ENCODE measurements at places on chromosomes 2 and 18. TPM values are rescaled to one million over a fixed set of nuclear protein-coding genes. Genes with fewer than 3 reads are reported as not detected.

Gene SLC9A2
- not detected for total RNA-seq

Gene TFPI
- 7.0 TPM for total RNA-seq

Gene DNAJC5G
- total RNA-seq = not detected

GRCh38 chr18:75226956-75227316 lies 16.3 kb downstream of the TSHZ1 start:
- H3K4me3 ChIP-seq = no peak overlapping the region
- no peaks in the 10 kb centered on the region for H3K27me3 ChIP-seq
- no peak for DNase-seq
- H3K27ac ChIP-seq = peak overlapping the region; percentile 7
- peaks cover 2% of the 10 kb centered on the region for H3K36me3 ChIP-seq

DNA sequence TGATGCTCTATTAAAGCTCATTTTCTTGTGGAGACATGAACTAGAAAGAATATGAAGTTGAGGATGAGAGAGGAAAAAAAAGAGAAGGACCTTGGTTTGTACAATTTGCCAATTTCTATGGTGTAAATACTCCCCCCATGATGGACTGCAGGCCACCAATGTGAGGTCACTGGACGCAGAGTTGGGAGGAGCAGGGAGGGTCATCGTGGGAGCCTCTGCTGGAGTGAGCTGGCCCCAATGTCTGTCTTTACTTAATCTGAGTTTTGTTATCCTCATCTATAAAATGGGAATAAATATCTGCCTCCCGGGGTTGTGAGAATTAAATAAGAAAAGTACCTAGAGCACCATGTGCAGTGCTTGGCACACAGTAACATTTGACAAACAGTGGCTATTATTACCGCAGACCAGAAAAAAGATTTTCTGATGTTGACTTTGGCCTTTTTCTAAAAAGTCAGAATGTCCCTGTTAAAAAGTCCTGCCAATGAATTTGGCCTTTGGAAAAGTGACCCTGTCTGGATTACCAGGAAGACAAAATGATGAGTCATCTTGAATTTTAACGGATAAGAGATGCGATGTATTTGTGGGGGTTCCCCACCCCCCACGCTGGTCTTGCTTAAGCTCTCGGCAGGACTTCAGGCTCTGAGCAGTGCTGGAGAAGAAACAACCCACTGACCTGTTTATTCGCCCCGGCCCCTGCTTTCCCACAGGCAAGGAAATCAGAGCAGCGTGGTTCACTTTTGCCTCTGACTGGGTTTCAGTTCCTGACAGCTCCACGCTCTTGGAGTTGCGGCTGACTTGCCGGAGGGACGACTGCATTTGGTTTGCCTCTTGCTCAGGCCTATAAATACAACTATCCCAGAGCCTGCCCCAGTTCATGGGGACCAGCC lies 50.3 kb upstream of the FOSL2 start:
- no peaks in the 10 kb centered on the region for H3K27me3 ChIP-seq
- H3K27ac ChIP-seq = peak overlapping the region; percentile 31
- H3K4me3 ChIP-seq = no peak overlapping the region
- DNase-seq = no peak
- no peaks in the 10 kb centered on the region for H3K36me3 ChIP-seq
- peaks cover 31% of the 10 kb centered on the region for H3K4me1 ChIP-seq

DNA sequence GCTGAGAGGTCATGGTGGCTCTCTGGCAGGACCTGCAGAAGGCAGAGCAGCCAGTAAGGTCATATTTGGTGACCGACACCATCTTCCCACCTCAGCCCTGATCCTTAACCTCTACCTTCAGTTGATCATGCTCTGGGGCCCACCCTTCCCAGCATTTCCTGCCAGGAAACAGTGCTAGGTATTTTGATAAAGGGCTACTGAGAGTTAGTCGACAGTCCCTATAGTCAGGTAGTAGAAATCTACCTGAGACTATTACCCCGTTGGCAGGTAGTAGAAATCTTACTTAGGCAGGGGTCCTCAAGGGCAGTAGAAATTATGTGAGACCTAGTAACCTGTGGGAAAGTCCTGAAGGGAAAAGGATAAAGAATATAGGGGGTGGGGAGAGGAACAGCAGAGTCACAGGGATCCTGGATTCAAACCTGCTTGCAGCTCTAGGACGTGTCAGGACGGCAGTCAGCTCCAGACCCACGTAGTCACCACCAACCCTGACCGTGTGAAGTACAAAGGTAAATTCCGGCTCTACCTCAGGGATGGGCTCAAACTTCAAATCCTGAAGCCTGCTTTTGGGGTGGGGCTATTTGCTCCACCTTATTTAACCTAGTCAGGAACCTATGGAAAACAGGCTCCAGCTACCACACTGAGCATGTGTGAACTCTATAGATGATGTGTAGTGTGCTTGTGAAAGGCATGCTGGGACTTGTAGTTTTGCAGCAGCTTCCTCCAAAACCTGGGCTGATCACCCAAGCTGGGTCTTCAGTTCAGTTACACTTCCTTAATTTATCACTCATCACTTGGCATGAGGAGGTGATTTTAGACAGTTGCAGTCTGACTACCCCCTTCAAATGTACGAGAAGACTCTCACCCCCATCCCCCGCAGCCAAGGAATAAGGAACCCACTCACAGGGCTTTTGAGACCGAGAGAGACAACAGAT lies at the start of gene DQX1:
TSS of gene DQX1 (minus strand) at position 515 of the 932 bp plus-strand sequence. CDS start at position 13, 502 bp downstream.
- H3K36me3 ChIP-seq = peaks cover 14% of the 10 kb centered on the region
- H3K4me1 ChIP-seq = peaks cover 20% of the 10 kb centered on the region
- peaks cover 30% of the 10 kb centered on the region for H3K27me3 ChIP-seq
- DNase-seq = no peak
- H3K27ac ChIP-seq = no peak within 1 kb of the TSS
- peak within 1 kb of the TSS; percentile 90 for H3K4me3 ChIP-seq

DNA sequence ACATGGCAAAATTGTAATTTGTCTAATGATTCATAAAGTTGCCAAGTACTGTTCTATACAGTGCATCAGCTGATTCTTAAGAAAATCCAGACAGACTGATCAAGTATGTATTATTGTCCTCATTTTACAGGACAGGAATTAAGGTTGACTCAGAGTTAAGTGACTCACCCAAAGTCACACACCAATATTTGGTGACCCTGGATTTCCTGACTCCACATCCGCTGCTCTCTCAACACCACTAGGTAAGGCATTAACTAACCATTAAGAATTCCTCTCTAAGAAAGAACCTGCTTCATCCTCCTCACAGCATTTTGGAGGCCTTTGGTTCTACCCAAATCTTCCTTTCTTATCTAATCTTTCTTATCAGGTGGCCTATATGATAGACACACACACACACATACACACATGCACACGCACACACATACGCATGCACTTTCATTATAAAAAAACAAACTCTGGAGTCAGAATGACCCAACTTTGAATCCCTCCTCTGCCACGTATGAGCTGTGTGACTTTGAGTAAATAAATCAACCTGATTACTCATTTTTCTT lies 150.8 kb downstream of the ANKRD44 start:
- H3K27ac ChIP-seq = no peak overlapping the region
- H3K4me1 ChIP-seq = peaks cover 19% of the 10 kb centered on the region
- H3K27me3 ChIP-seq = no peaks in the 10 kb centered on the region
- no peak overlapping the region for H3K4me3 ChIP-seq

GRCh38 chr2:191453761-191454160 lies 208.6 kb downstream of the MYO1B start:
- no peaks in the 10 kb centered on the region for H3K27me3 ChIP-seq
- peaks cover 7% of the 10 kb centered on the region for H3K36me3 ChIP-seq
- DNase-seq = no peak
- H3K4me3 ChIP-seq = no peak overlapping the region

Data from neural crest cell (in vitro differentiated cells).